Stimulated activated CD4-positive, alpha-beta T cell treated with anti-CD3 and anti-CD28 coated beads, Interleukin-12 subunit alpha, Interleukin-12 subunit beta, amount 100 ng/mL, for 4 hours (primary cell): ENCODE measurements at places on chromosomes 3 and 15.

- no peak for DNase-seq
These were observed 1.2 kb downstream of the PSTPIP1 start for GRCh38 chr15:76996076-76996525.

DNA sequence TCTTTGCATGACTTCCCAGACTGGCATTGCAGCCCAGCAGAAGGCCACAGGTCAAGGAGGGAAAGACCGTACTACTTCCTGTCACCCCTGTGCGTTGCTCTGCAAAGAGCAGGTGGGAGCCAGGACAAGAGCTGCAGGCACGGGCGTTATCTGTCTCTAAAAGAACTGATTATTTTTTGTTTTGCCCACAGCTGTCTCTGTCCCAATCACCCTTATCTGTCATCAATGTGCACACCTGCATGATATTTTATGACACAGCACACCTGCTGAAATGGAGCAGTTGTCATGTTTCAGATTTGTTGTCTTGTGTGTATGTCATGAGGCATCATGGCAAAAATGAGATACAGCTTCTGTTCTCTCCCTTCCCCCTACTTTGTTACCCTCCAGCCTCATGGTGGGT, 58.8 kb downstream of the SLCO3A1 start:
- DNase-seq, result no peak

GRCh38 chr15:64808785-64809453, 16.5 kb downstream of the PIF1 start:
- no peak for DNase-seq

GRCh38 chr3:12910356-12911099, 69.2 kb upstream of the RPL32 start:
- no peak for DNase-seq

DNA sequence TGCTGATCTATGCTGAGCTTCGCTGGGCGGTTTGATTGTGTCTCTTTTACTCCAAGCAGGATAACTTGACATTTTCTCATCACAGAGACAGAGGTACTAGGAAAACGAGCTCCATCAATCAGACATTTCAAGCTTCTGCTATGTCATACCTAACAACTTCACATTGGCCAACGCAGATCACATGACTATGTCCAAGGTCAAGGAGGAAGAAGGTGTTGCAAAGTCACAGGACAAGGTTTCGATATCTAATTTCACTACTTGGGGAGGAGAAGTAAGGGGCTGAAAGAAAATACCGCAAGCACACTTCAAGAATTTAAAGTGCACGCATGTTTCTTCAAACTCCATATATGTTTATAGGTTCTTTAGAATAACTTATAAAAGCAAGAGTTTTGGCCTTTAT, 425.8 kb downstream of the CHL1 start:
- no peak for DNase-seq

DNA sequence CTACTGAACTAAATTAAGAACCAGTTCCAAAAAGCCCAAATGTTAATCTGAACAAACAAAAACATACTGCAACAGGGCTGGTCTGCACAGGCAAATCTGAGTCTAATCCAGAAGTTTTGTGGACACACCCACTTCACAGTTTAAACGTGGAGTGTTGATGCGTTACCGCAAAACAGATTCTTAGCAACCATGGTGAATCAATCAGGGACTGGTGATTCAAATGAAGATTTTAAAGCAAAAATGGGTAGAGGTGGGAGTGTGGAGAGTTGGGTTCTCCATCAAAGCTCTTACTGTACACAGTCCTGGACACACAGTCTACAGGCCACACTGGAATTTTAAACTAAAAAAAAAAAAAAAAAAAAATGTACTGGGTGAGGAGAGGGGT, 5.2 kb downstream of the ANXA2 start:
- no peak for DNase-seq

GRCh38 chr3:31952205-31952604, 28.9 kb downstream of the OSBPL10 start:
- no peak for DNase-seq

DNA sequence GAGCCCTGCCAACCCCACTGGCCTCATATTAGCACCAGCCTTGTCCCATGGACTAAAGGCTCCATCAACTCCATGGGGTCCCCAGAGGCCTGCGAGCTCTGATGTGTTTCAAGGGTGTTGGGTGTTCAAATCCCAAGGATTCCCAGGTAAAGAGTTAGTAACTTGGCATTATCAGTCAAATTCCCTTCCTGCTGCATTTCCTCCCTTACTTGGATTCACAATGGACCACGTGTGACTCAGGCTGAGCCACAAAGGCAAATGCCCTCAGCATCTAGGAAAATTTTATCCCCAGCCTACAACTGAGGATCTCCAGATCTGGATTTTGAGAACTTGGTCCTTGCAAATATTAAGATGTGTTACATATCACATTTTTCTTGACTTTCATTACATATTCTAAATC, 58.8 kb downstream of the GADL1 start:
- no peak for DNase-seq

DNA sequence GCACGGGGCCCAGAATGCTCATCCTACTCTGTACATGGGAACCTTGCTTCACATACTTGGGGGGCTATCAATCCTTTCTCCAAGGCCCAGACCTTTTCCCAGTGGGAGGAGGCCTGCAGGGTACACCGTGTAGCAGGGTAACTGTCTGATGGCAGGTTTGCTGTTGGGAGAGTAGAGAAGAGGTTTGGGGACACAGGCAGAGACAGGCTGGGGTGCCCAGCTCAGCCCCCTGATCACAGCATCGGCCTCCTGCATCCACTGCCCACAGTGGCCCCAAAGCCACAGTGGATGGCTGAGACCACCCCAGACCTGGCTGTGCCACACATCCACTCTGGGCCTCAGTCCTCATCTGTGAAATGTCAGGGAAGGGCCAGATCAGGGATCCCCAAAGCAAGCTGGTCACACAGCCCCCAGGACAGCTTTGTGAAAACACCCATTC, 5.6 kb downstream of the CHRNA3 start:
- DNase-seq, result no peak

GRCh38 chr3:39150148-39150802, 3.1 kb downstream of the CSRNP1 start:
- no peak for DNase-seq
